ENCODE measurements at places on chromosomes 5 and 9.
A peak's percentile ranks its signal among the peaks of the same experiment; 100 is the strongest.

DNA sequence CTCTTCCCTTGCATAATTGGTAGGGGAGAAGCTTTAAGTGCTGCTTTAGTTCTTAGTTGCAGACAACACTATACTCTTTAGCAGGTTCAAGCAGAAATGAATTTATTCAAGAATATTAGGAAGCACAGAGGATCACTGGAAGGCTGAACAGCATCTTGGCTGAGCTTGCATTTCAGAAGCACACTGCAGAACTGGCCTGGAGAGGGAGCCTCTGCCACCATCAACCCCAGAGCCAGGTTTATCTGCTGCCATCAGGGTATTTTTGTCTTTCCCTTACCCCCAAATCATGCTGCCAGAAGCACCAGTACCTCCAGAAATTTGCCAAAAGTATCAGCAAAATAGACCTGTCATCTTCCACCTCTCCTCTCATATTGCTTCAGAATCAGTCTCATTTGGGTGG, 440.7 kb downstream of the DMAC1 start:
- no peak for DNase-seq

- no peak for DNase-seq
Measured at GRCh38 chr5:25707093-25707492, 1062.3 kb upstream of the CDH10 start.

- no peak for DNase-seq
Measured at GRCh38 chr5:150484964-150485692, 22.8 kb upstream of the NDST1 start.

DNA sequence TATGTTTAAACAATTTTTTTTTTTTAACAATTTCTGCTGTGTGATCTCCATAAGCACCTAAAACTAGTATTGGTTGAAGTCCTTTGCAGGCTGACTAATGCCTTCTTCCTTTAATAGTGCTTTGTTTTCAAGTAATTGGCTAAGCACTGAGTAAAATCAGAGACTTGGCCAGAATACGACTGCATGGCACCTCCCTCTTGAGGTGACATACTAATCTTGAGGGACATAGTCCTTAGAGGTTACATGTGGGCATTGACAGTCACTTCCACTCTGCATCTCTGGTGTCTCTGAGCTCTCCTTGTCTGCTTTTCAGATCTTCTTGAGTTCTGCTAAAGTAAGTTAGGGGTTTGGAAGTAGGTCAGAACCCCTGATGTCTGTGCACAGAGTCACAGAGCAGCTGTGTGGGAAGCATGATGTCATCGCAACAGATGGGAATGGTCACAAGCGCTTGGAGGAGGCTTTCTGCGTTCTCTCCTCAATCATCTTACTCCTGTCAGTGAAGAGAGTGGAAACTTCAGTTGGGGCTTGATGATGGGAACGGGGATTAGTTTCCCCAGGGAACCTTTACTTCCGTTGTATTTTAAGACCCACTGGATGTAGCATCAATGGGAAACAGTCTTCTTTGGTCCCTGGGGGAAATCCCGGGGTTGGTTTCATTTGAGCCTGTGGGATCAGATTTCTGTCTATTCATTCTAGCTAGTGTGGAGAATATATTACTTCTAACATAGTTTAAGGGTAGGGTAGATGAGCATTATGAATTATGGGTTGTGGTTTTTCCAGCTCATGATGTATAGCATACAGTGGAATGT, 136.9 kb downstream of the ARHGAP26 start:
- no peak for DNase-seq

DNA sequence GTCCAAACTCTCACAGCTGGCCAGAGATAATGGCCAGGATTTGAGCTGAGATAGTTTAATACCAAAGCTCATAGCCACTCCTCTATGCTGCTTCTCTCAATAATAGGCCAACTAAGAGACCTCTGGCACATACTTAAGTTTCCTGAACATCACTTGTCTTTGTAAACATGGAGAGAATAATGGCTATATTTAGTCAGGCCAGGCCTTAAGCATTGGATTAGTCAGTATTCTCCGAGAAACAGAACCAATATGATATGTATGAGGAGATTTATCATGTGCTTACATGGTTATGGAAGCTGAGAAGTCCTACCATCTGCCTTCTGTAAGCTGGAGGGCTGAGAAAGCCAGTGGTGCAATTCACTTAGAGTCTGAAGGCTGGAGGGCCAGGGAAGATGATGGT, 45.4 kb downstream of the CFAP95 start:
- DNase-seq, result no peak

- no peak for DNase-seq
Measured at GRCh38 chr9:32378993-32379729, 5.3 kb upstream of the ACO1 start.

GRCh38 chr9:72305102-72305546, 59.9 kb downstream of the ZFAND5 start:
- DNase-seq, result no peak

- no peak for DNase-seq
Measured at GRCh38 chr9:121026768-121027167, 23.3 kb downstream of the C5 start.

DNA sequence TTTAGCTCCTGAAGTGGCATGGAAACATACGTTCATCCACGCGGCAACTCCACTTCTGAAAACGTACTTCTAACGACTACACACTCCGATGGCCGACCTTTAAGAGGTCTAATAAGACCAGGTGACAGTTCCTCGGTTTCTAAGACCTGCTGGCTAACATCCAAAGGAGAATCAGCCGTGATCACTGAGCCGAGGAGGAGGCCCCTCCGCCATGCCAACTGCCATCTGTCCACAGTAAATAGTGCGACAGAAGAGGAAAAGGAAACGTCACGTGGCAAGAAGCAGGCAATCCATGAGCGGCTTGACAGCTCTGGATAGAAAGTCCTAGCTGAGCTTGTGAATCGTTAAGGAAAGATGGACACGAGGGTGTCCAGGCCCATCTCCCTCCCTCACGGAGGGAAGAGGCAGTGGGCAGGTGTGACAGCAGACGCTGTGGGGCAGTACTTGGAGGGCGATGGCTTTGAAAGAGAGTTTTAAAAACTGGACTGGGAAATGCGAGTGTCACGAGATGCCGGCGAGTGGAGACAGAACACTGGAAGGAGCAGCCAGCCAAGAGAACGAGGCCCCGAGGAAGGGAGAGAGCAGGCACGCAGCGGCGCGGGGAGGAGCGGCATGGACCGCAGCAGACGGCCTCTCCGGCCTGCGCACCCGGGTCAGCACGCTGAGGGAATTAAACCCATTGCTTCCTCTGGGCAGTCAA, 66.7 kb upstream of the TBC1D9B start:
- DNase-seq, result peak; percentile 35

DNA sequence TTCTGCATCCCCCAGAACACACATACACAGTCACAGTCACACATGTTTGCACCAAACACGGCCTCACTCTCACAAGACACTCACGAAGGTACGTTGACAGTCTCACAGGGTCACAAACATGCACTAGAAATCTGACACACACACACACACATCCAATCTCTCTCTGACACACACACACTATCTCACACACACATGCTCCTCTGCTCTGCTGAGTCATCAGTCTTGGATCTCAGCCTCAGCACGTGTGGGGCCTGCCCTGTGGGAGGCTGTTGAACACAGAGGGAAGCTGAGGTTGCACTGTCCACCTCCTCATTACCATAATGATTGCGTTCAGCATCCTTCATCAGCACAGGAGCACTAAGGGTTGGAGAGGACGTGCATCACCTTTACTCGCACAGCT, 188.8 kb downstream of the MTRR start:
- no peak for DNase-seq

DNA sequence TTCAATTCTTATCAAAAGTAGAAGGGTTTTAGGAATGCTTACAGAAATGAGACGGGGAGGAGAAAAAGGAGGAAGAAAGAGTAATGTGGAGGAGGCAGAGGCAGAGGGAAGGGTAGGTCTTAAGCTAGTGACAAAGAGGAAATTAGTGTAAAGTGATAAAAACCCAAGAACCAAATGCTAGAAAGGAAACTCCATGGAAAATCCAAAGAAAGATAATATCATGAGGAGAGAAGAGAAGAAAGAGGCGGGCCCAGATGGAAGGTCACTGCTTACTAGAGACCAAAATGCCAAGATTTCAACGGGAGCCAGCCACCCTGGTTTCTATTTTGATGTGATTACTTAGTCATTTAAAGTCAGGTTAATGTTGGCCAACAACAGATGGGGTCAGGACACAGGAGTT, 68.6 kb upstream of the IL12B start:
- no peak for DNase-seq

GRCh38 chr9:77589046-77589795, 58.9 kb downstream of the GNA14 start:
- DNase-seq, result peak; percentile 43

DNA sequence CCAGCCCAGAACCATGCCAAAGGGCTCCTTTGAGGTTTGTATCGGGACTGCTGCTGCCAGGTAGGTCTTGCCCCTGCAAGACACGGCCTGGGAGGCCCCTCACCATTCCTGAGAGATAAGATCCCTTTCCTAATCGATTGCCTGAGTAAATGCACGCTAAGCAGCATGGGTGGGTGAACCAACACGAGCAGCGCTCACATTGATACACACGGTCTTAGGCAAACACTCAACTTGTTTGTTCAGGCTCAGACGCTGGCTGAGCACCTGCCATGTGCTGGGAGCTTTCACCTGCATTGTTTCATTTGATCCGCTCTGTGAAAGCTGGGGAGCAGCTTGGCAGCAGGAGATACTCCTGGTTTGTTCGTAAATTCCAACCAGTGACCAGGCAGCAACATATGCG, 76.9 kb upstream of the NEURL1B start:
- DNase-seq, result peak; percentile 92

GRCh38 chr5:172901788-172902496, 57.3 kb upstream of the RPL26L1 start:
- no peak for DNase-seq

- no peak for DNase-seq
Measured at GRCh38 chr9:96149533-96150280, 152.3 kb downstream of the HSD17B3 start.

DNA sequence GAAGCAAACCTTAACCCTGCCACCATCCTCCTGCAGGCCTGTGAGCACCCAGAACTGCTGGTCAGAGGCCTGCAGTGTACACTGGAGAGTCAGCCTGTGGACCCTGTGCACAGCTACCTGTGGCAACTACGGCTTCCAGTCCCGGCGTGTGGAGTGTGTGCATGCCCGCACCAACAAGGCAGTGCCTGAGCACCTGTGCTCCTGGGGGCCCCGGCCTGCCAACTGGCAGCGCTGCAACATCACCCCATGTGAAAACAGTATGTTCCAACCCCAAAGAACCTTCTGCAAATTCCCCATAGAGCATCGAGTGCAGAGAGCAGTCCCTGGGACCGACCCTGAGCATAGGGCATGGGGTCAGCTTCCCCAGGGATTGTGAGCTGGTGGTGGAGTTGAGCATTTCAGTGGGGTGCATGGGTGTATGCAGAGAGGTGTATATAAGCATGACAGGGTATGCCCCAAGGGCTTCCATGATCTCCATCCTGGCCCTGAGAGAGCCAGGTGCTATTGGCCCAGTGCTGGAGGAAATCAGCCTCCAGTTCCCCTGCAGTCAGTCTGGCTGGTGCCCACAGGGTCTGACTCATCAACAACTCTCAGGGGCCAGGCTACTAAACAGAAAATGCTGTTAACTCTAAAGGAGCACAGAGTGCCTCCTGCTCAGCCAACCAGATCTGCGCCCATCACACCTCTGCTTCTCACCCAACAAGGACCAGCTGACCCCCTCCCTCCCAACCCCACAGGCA, 126.2 kb downstream of the SAXO1 start:
- DNase-seq, result no peak

DNA sequence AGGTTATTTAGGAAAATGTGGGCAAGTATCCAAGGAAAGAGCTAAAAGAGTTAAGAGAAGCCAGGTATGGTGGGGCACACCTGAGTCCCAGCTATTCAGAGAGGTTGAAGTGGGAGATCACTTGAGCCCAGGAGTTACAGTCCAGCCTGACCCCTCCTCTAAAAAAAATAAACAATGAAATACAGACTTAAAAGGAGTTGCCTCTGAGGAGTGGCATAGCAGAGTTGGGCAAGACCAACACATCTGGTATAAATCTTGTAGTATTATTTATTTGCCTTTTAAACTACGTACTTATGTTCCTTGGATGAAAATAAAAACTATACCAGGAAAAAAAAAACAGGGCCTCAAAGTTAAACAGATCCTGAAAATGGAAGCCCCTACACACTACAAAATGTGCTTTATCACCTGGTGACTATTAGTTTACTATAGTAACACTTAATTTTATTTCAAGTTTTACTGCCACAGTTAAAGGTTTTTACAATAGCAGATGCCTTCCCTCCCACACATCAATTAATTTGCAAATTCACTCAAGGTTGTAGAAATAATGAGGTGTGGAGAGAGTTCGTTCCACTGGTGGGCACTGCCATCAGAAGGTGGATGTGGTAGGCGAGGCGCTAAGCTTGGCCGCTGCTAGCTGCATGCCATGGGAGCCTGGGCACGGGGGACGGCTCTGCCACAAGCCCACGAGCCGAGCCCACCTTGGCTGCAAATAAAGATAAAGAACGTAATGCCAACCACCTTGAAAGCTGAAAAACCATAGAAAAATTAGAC, 48.0 kb downstream of the MED27 start:
- DNase-seq, result no peak

- no peak for DNase-seq
Measured at GRCh38 chr5:7844901-7845300, 6.0 kb downstream of the CFAP90 start.

DNA sequence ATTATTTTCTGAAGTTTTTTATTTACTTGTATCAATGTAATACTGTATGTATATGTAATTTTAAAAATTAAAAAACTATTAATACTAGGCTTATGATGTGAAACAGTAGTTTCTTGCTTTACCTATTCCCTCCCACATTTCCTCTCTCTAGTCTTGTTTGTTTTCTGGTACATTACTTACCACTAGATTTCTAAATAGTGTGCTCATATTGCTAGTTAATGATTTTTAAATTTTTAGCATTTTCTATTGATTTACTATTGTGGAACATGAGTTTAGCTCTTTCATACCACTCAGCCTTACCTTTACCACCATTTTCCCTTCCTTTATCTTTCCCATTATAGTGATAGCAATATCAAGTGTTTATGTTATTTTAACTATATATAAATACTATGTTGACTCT, 39.3 kb downstream of the UBE2R2 start:
- DNase-seq, result no peak

GRCh38 chr5:82416512-82416911, 138.4 kb upstream of the RPS23 start:
- DNase-seq, result no peak
